ENCODE measurements at places on chromosomes 6 and 20. TPM values are rescaled to one million over a fixed set of nuclear protein-coding genes. Genes with fewer than 3 reads are reported as not detected.

The LPA gene
- not detected for total RNA-seq

The PTCRA gene
- total RNA-seq, result not detected

The CYB5R4 gene
- 18.9 TPM for total RNA-seq

The SLC24A3 gene
- not detected for total RNA-seq

DNA sequence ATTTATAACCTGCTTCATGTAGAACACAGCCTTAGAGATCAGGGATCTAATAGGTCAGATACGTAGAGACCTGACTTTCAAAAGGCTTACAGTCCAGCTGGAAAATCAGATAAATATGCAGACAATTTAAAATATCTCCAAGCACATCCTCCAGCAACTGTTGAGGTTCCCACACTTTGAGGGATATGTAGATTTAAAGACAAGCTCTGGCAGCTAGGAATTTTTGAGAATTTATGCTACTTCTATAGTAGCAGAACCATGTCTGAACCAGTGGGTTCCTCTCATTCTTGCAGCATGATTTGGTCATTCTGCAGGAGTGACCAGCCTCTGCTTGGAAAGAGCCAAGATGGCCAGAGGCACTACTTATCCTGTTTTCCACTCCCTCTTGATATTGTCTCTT, 60.5 kb downstream of the CYB5R4 start:
- H3K4me3 ChIP-seq, result no peak overlapping the region
- H3K36me3 ChIP-seq, result peaks cover 11% of the 10 kb centered on the region
- no peak overlapping the region for H3K27ac ChIP-seq
- H3K4me1 ChIP-seq, result no peaks in the 10 kb centered on the region
- no peak for DNase-seq

DNA sequence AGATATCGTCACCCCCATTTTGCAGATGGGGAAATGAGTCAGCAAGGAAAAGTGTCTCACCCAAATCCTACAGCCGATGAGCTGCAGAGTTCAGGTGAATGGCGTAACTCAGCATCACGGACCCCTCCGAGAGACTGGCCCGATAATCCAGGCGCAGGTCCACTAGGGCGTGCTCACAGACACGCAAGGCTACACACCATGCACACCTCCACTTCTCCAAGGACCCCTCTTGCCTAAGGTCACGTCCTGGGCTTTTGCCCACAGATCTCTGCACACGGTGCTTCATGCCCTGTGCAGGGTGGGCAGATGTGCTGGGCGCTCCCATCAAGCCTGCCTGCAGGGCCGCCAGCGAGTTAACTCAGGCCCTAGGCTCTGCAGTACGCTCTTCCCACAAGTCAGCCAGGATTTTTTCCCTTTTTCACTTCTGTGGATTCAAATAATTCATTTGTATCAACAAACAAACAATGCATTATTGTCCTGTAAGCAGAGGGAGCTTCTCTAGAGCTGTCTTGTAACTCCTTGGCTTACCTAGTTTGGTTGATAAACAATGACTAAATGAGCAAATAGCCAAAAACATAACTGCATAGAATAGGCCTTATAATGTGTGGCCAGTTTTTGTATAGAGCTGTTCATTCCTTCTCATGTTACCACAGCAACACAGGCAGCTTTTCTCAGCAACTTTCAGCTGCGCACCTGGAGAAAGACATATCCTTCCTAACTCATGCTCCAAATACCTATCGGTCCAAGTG, 139.1 kb downstream of the AGPAT4 start:
- no peak for DNase-seq
- no peak overlapping the region for H3K27ac ChIP-seq
- no peaks in the 10 kb centered on the region for H3K27me3 ChIP-seq
- H3K4me1 ChIP-seq, result no peaks in the 10 kb centered on the region
- H3K4me3 ChIP-seq, result no peak overlapping the region

- H3K4me3 ChIP-seq, result no peak overlapping the region
- peak overlapping the region; percentile 78 for H3K27ac ChIP-seq
Measured at GRCh38 chr6:163782436-163783003, 368.0 kb downstream of the QKI start.

DNA sequence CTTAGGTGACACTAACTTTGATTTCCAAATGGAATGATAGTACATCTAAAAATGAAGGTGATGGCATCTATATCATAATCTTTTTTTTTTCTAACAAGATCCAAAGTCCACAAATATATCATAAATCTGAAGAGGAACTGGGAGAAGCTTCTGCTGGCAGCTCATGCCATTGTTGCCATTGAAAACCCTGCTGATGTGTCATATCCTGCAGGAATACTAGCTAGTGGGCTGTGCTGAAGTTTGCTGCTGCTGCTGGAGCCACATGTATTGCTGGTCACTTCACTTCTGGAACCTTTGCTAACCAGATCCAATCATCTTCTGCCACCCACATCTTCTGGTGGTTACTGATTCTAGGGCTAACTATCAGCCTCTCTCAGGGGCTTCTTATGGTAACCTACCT, 27.4 kb upstream of the KHDC1 start:
- no peak for DNase-seq
- peaks cover 5% of the 10 kb centered on the region for H3K4me1 ChIP-seq
- no peak overlapping the region for H3K4me3 ChIP-seq
- H3K27me3 ChIP-seq, result no peaks in the 10 kb centered on the region
- no peak overlapping the region for H3K27ac ChIP-seq

DNA sequence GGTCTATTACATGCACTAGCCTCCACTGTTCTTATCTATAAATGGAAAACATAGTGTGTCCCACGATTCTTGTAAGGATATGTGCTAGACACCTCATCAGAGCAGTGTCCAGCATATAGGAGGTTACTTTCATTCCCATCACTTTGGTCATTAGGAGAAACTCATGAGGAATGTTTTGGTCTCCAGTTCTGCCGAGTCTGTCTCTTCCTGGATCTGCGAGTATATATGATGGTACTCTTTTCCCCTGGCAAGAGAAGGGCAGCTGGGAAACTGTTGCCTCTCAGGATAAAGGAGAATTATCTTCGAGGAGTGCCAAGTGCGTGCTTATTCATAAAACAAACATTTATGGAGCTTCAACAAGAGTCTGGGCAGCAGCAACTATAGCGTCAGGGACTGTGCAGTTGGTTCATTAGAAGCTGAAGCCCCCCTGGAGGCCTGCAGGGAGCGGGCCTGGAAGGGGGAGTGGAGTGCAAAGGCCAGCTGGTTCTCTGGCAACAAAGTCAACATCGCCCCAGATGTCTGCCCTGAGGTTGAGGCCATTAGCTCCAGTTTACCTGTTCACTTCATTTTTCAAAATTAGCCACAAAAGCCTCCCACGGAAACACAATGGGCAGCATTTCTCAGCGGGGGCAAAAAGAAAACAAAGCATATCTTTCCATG, 811.9 kb downstream of the MAFB start:
- H3K4me1 ChIP-seq, result peaks cover 56% of the 10 kb centered on the region
- no peak overlapping the region for H3K4me3 ChIP-seq
- H3K27me3 ChIP-seq, result no peaks in the 10 kb centered on the region
- no peak for DNase-seq
- H3K36me3 ChIP-seq, result no peaks in the 10 kb centered on the region

DNA sequence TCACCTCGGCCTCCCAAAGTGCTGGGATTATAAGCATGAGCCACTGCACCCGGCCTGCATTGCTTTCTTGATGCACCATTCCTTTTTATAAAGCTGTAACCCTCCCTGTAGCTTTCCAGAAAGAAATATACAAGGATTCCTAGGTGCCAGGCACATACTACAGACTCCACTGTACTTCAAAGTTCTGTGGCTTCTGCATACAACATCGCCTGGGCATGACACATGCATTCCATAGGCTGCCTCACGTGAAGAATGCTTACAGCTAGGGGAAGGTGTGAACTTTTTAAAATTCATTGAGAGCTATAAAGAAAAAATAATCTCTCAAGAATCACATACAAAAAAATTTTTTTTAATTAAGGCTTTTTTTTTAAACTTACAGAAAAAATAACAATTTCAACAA, 50.2 kb downstream of the TRAM2 start:
- peaks cover 6% of the 10 kb centered on the region for H3K36me3 ChIP-seq
- no peak overlapping the region for H3K27ac ChIP-seq
- H3K27me3 ChIP-seq, result no peaks in the 10 kb centered on the region
- peaks cover 32% of the 10 kb centered on the region for H3K4me1 ChIP-seq

All from MCF 10A (cell line).